ENCODE measurements at places on chromosomes 6 and 20.

DNA sequence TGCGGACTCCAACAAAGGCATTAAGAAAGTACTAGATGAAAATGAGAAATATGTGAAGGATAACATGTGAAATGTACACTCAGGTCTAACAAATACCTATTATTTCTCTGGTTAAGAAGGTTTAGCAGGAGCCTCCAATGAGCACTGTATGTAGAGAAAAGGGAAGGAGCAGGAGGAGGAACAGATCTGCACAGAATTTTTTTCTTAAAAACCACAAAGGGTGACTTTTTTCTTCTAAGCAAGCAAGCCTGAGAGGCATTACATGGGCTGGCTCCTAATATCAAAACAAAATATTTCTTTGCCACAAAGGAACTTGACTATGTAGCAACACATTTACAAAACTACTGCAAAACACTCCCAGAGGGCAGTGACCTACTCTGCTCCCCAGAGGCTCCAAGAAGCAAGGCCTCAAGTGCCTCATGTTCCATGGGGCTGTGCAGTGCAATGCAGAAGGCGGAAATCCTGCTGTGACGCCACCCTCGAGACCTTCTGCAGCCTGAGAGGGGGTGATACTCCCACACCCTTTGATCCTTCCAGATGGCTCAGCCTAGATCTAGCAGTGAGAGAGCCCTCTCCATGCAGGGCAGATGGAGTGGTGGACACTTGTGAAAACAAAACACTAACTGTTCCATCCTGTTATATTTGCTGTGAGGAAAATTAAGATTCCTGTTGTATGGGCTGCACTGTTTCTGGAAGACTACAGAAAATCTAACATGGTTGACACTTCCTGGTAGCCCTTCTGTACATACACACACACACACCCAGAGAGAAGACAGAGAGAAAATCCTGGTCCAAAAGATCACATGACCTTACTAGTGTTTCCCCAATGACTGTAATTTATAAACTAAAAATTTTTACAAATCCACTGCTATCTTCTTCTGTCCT is 36.0 kb upstream of the SMIM29 start:
- H3K4me3 ChIP-seq: no peak overlapping the region
- no peak overlapping the region for H3K27ac ChIP-seq
- peak; percentile 75 for DNase-seq
- no peaks in the 10 kb centered on the region for H3K36me3 ChIP-seq

DNA sequence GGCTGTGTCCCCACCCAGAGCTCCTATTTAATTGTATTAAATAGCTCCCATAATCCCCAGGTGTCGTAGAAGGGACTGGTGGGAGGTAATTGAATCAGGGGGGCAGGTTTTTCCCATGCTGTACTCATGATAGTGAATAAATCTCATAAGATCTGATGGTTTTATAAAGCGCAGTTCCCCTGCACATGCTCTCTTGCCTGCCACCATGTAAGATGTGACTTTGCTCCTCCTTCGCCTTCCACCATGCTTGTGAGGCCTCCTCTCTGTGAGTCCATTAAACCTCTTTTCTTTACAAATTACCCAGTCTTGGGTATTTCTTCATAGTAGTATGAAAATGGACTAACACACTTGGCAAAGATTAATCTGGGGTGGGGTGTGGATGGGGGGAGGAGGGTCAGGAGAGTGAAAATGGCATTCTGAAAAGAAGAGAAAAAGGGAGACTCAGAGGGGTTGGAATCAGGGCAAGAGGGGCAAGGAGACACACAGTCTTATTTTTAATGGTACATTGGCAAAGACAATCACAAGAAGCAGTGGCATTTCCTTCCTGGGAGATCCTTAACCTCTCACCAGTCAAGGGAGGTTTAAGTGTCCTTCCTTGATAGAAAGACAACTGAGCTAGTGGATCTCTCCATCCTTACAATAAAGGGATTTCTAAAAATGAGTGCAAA is 37.5 kb upstream of the NOX3 start:
- no peaks in the 10 kb centered on the region for H3K27me3 ChIP-seq
- no peak for DNase-seq
- H3K4me1 ChIP-seq: peaks cover 4% of the 10 kb centered on the region
- peak overlapping the region; percentile 82 for H3K27ac ChIP-seq

DNA sequence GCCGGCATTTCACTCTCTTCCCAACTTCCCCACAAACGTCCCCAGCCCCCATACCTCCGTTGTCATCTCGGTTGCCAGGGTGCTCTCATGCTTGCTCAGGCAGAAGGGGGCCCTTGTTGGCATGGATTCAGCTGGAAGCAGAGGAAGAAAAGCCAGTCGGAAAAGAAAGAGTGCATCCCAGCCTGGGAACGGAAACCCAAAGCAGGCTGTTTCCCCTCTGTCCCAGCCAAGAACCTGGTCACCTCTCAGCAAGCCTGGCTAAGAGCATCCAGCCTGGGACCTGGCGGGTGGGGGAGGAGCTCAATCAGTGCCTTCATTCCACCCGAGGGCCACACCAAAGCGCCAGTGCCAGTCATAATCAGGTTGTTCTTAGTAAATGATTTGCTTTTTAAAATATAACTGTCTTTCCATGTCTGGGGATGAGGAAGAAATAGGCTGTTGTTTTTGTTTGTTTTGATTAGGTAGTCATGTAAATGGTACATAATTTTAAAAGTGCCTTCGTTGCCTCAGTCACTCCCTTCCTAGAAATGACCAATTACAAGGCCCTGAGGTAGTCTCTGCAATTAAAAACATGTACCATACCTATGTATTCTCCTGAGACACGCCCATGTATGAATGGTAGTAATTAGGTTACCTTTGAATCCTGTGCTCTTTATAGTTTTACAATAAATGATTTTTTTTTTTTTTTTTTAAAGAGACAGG is 21.1 kb downstream of the CHMP4B start:
- no peaks in the 10 kb centered on the region for H3K36me3 ChIP-seq
- DNase-seq: peak; percentile 46
- H3K4me1 ChIP-seq: peaks cover 31% of the 10 kb centered on the region
- no peaks in the 10 kb centered on the region for H3K27me3 ChIP-seq
- no peak overlapping the region for H3K27ac ChIP-seq

DNA sequence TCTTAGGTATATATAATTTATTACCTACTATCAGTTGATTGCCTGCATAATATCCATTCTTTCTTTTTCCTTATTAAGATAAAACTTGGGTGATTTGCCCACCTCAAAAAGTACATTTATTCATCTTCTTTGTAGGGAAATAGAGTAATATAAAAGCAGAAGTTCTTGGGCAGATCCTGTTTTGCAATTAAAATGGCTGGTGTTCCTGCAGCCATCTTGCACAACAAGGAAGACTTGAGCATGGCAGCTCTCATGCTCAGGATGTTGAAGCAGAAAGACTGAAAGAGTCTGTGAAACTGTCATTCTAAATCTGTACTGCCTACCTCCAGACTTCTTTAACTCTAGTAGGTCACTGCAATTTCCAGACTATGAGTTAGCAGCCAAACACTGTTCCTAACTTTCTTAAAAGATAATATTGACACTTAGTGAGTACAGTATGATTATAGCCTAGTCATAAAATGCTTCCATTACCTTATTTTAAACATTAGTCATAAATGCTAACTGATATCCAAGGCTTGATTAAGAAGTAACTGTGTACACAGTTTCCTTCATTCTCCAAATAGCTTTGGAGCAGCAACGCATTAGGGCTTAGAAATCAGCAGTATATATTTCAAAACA is 24.6 kb upstream of the HTR1B start:
- H3K27ac ChIP-seq: no peak overlapping the region
- H3K27me3 ChIP-seq: no peaks in the 10 kb centered on the region
- no peaks in the 10 kb centered on the region for H3K4me1 ChIP-seq
- DNase-seq: no peak
- no peaks in the 10 kb centered on the region for H3K36me3 ChIP-seq

DNA sequence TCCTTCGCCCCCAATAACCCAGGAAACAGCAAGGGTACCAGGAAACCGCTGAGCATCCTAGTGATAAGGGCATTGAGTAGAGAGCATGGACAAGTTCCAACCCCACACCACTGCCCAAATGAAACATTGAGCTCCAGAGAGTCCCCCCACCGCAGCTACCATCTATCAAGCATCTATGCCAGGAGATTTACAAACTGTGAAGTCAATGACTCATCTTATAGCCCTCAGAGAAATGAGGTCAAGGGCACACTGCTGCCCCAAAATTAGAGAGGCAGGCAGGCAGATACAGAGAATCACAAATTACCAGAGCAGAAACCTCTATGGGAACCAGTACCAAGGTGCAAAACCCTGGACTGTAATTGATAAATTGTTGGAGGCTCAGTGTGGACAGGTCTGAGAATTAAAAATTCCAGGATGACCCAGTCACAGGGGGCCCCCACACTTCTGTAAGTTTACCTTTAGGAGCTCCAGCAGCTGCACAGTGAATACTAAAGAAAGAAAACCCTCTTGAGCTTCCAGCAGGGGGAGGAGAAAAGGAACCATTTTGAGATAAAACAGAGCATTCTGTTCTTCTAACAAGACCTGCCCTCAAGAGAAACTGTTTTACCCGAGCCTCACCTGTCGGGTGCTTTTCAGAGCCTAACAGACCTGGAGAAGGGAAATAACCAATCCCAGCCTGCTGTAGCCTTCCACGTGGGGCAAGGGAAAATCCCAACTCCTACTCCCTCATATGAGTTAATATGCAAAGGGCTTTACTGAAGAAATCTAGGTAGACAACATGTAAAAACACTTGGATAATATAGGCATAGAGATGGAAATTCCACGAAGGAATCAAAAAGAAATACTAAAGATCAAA is 118.0 kb upstream of the ARID1B start:
- H3K36me3 ChIP-seq: no peaks in the 10 kb centered on the region
- H3K27ac ChIP-seq: no peak overlapping the region

DNA sequence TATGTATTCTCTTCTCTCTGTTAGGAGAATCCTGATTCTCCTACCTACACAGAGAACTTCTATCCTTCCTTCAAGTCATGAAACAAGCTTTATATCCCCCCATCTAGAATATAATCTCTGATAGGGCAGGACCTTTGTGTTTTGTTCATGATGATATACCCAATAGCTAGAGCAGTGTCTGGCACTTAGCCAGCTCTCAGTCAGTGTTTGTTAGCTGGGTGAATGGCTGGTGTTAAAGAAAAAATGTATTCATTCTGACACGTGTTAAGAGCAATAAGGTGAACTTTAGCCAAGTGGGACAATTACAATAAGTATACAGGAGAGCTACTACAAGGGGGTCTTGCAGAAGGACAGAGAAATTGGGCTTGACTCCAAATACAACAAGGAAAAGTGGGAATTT is 34.3 kb upstream of the TNFRSF21 start:
- no peaks in the 10 kb centered on the region for H3K27me3 ChIP-seq
- no peak overlapping the region for H3K27ac ChIP-seq
- H3K4me3 ChIP-seq: no peak overlapping the region
- no peaks in the 10 kb centered on the region for H3K36me3 ChIP-seq

GRCh38 chr20:10093087-10093591 is 58.4 kb downstream of the ANKEF1 start:
- H3K36me3 ChIP-seq: no peaks in the 10 kb centered on the region
- peak; percentile 21 for DNase-seq
- H3K4me1 ChIP-seq: no peaks in the 10 kb centered on the region
- H3K27me3 ChIP-seq: no peaks in the 10 kb centered on the region
- no peak overlapping the region for H3K4me3 ChIP-seq

GRCh38 chr20:23122796-23123655 is 36.9 kb upstream of the CD93 start:
- no peak overlapping the region for H3K27ac ChIP-seq
- no peaks in the 10 kb centered on the region for H3K27me3 ChIP-seq
- no peaks in the 10 kb centered on the region for H3K36me3 ChIP-seq
- H3K4me3 ChIP-seq: no peak overlapping the region
- no peaks in the 10 kb centered on the region for H3K4me1 ChIP-seq
- no peak for DNase-seq

Measured in ovary (tissue), 10 donors.